ENCODE measurements at places on chromosomes 4 and X. TPM values are rescaled to one million over a fixed set of nuclear protein-coding genes. Genes with fewer than 3 reads are reported as not detected.

DNA sequence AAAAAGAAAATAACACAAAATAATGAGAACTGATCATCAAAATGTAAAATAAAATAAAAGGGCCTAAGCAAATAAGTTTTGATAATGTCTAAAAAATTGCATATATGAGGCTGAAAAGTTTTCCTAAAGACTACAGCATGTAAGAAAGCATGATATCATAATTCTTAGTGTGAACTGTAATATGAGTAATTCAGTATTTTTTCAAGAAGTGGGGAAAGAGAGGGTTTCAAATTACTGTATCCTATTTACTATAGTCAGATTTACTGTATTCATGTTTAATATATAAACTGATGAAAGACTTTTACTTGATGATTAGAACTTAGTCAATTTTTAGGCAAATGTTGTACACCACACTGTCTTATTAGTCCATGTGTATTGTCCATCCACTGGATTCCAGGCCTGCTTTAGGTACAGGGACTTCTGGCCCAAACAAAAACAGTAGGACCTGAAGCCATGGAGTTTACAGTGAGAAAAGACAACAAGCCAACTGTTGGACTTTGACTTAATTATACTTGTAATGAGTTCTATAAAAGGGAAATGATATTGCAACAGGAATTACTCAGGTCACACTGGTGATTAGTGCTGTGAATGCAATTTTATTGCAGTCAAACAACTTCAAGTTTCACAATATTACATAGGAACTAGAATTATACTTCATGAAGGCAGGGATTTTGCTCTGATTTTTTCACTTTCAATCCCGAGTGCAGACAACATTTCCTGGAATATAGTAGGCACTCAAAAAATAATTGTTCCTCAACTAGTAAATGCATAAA lies 517.7 kb upstream of the GALNT7 start:
- H3K27ac ChIP-seq: no peak overlapping the region
- H3K27me3 ChIP-seq: no peaks in the 10 kb centered on the region
- no peaks in the 10 kb centered on the region for H3K36me3 ChIP-seq
- no peak for DNase-seq

- no peak for DNase-seq
- no peaks in the 10 kb centered on the region for H3K4me1 ChIP-seq
- H3K27ac ChIP-seq: no peak overlapping the region
Observed at GRCh38 chr4:654871-655463, 19.1 kb downstream of the ATP5ME start.

- no peak overlapping the region for H3K4me3 ChIP-seq
- no peaks in the 10 kb centered on the region for H3K27me3 ChIP-seq
- H3K27ac ChIP-seq: no peak overlapping the region
- DNase-seq: no peak
- no peaks in the 10 kb centered on the region for H3K36me3 ChIP-seq
Observed at GRCh38 chrX:150715184-150715583, 22.0 kb downstream of the MTMR1 start.

The TCEAL3 gene
- 5.0 TPM for total RNA-seq

The DUSP9 gene
- 3.9 TPM for total RNA-seq

The UBE2A gene
- 41.4 TPM for total RNA-seq
